Glutamatergic neuron (in vitro differentiated cells): ENCODE measurements at places on chromosomes 1 and 21. TPM values are rescaled to one million over a fixed set of nuclear protein-coding genes. Genes with fewer than 3 reads are reported as not detected.

SERTAD4 gene
- 1.5 TPM for total RNA-seq

- no peak overlapping the region for H3K27ac ChIP-seq
- DNase-seq, result no peak
- peaks cover 12% of the 10 kb centered on the region for H3K27me3 ChIP-seq
- peak overlapping the region; percentile 15 for H3K4me3 ChIP-seq
- H3K4me1 ChIP-seq, result no peaks in the 10 kb centered on the region
Measured at GRCh38 chr1:109712321-109712864, 342 bp downstream of the GSTM5 start.

DNA sequence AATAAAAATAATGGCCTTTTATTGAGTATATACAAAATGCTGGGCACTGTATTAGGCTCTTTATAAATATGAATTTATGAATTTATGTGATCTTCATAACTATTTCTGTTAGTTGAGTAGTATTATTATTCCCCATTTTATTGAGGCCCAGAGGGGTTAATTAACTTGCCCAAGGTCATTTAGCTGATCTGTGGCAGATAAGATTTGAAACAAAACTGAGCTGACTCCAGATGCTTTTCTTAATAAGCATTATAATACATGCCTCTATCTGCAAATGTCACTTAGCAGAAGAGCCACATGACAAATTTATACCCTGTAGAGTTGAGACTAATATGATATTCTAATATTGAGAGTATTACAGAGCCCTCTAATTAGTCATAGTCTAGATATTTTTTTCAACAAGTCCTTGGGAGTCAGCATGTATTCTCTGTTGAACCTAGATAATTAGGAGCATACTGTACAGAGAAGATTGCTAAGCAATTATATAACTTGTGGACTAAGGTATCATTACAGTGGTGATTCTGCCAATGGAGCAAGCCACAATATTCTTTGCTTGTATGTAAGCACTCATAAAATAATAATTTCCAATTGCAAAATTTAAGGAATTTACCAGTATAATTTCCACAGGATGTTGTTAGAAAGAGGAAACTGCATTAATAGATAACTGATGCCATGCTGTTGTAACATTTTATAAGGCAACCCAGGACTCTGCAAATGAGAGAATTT, 112.0 kb downstream of the LRRC40 start:
- no peaks in the 10 kb centered on the region for H3K36me3 ChIP-seq
- H3K27ac ChIP-seq, result no peak overlapping the region
- H3K27me3 ChIP-seq, result no peaks in the 10 kb centered on the region

PRDM16 gene
- 0.07 TPM for total RNA-seq

EEIG2 gene
- 93.1 TPM for total RNA-seq

DNA sequence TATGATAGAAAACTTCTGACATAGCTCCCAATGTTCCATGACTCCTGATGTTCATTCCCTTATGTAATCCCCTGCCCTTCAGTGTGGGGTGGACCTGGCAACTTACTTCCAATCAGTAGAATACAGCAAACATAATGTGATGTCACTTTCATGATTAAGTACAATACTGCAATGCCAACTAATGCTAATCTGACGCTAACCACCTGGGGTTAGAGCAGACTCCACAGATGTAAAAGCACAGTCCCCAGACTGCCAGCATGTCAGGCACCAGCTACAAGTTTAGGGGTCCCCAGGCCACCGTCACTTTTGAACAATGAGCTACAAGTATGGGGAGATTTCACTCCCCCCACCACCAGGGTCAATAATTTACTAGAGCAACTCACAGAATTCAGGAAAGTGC, 32.3 kb upstream of the FBXO28 start:
- H3K4me1 ChIP-seq, result no peaks in the 10 kb centered on the region
- H3K27ac ChIP-seq, result no peak overlapping the region
- no peaks in the 10 kb centered on the region for H3K36me3 ChIP-seq
- no peak overlapping the region for H3K4me3 ChIP-seq
- H3K27me3 ChIP-seq, result no peaks in the 10 kb centered on the region

KRTAP19-1 gene
- not detected for total RNA-seq
